ENCODE measurements at places on chromosomes 3 and 15.

- peak; percentile 26 for DNase-seq
These were observed 462.6 kb downstream of the PDCD6IP start for GRCh38 chr3:34261001-34261385.

DNA sequence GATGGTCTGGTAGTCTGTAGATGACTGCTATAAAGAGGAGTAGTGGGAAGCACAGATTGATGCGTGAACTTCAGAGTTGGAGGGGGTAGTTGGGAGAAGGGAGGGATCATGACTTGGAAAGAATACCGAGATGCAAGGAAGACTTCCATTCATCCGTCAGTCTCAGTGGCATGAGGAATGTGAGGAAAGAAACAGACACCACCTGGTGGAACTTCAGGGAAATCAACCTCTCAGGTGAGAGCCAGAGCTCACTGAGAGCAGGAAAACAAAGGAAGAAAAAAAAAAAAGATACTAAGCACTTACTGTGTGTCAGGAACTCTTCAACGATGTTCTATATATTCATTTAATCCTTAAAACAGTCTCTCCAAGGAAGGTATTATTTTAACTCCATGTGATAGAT, 172.4 kb downstream of the OXSM start:
- no peak for DNase-seq

DNA sequence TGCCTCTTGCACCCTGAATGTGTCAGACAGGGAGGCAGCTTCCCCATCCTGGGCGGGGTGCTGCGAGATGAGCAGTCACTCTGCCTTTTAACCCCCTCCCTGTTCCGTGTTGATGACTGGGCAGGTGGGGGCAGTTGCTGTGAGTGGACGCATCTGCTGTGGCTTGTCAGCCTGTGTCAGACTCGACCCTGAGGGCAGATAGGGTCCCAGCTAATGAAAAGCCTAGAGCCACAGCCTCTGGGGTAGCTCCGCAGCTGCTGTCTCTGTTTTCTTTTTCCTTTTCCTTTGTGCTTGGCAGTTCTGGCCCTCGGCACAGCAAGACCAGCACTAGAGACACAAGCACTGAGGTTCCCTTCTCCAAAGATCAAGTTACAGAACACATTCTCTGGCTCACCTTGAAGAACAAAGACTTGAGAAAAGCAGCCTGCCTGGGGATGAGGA, 43.0 kb upstream of the GLCE start:
- no peak for DNase-seq

- no peak for DNase-seq
These were observed 341.4 kb upstream of the ATP11B start for GRCh38 chr3:182451871-182452270.

- DNase-seq: peak; percentile 61
These were observed 874 bp downstream of the INO80 start for GRCh38 chr15:41115161-41115651.

DNA sequence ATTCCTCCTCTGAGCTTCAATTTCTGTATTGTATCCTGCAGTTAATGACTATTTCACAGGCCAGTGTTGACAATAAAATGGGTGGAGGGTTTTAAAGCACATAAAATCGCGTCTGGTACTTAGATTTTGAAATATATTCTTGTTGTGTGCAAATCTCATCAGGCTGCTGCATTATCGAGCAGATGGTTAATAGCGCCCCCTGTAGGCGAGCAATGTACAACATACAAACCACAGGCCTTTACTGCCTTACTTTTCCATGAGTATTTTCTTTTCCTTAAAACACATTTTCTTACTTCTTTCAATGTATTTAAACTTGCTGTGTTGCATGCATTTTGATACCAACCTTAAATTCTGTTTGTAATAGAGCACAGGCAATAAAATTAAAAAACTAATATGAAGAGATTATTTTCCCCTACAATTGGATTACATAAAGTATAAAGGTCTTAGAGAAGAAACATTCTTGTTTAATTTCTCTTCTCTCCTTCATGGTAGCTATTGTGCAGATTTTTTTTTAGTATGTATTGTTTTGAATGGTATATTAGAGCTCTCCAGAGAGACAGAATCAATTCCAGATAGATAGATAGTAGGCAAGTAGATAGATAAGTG, 608.4 kb downstream of the CADM2 start:
- peak; percentile 61 for DNase-seq

DNA sequence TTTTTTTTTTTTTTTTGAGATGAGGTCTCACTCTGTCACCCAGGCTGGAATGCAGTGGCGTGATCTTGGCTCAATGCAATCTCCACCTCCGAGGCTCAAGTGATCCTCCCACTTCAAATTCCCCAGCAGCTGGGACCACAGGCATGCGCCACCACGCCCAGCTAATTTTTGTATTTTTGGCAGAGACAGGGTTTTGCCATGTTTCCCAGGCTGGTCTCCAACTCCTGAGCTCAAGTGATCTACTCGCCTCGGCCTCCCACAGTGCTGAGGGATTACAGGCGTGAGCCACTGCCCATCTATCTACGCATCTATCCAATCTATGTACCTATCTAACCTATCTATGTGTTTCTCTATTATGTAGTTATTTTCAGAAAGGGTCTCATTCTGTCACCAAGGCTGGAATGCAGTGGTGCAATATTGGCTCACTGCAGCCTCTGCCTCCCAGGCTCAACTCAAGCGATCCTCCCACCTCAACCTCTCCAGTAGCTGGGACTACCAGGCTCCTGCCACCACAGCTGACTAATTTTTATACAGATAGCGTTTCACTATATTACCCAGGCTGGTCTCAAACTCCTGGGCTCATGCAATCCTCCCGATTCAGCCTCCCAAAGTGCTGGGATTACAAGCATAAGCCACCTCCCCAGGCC, 20.2 kb upstream of the GPX1 start:
- peak; percentile 86 for DNase-seq

Measured in GM23248 (cell line).